T-helper 17 cell (primary cell): ENCODE measurements at places on chromosomes 5 and 9. TPM values are rescaled to one million over a fixed set of nuclear protein-coding genes. Genes with fewer than 3 reads are reported as not detected.

- H3K4me3 ChIP-seq = no peak overlapping the region
- H3K36me3 ChIP-seq = no peaks in the 10 kb centered on the region
- no peak overlapping the region for H3K27ac ChIP-seq
Measured at GRCh38 chr9:96186591-96187011, 115.4 kb downstream of the HSD17B3 start.

The FBN2 gene
- total RNA-seq = 0.25 TPM

The ZDHHC12 gene
- 23.5 TPM for total RNA-seq

GRCh38 chr5:141182248-141182647 lies at the start of gene PCDHB16:
Gene PCDHB16, plus strand, starts transcription at chr5:141182387. Its CDS starts 173 bp downstream, at chr5:141182560.
- peaks cover 42% of the 10 kb centered on the region for H3K27me3 ChIP-seq
- peaks cover 7% of the 10 kb centered on the region for H3K4me1 ChIP-seq
- no peak for DNase-seq
- H3K27ac ChIP-seq = no peak within 1 kb of the TSS

- no peaks in the 10 kb centered on the region for H3K4me1 ChIP-seq
- no peak for DNase-seq
- no peaks in the 10 kb centered on the region for H3K36me3 ChIP-seq
- no peak overlapping the region for H3K4me3 ChIP-seq
Measured at GRCh38 chr5:107285772-107286171, 385.0 kb downstream of the EFNA5 start.

- peaks cover 20% of the 10 kb centered on the region for H3K4me1 ChIP-seq
- DNase-seq = no peak
Measured at GRCh38 chr9:113592876-113593575, 129.5 kb downstream of the RGS3 start.

DNA sequence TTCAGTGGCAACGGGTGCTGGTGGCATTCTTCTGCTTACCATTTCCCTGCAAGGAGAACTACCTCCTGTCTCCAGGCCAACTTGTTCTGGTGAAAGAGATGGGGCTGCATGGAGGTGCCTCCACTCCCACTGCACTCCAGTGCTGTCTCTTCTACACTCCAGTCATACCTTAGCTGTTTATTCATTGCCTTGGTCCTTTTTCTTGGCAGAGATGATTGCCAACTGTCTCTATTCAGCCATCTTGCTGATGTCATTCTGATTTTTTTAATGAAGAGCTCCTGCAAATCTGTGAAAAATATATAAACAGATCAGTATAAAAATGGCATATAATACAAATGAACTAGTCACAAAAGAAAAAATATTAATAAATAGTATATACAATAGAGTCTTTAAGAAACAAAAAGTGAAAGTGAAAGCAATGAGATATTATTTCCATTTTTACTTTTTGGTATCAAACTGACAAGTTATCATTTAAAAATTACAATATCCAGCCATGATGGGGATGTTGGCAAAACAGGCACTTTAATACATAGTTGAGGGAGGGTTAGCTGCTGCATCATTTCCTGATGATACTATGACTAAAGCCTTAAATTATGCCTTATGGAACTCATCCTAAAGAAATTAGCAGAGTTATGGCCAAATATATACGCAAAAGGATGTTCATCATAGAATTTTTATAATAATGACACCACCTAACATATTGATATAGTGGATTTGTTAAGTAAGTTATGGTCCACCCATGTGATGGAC lies 109.4 kb downstream of the CARTPT start:
- DNase-seq = no peak
- no peak overlapping the region for H3K4me3 ChIP-seq
- no peaks in the 10 kb centered on the region for H3K36me3 ChIP-seq
- H3K27me3 ChIP-seq = no peaks in the 10 kb centered on the region
- no peaks in the 10 kb centered on the region for H3K4me1 ChIP-seq

DNA sequence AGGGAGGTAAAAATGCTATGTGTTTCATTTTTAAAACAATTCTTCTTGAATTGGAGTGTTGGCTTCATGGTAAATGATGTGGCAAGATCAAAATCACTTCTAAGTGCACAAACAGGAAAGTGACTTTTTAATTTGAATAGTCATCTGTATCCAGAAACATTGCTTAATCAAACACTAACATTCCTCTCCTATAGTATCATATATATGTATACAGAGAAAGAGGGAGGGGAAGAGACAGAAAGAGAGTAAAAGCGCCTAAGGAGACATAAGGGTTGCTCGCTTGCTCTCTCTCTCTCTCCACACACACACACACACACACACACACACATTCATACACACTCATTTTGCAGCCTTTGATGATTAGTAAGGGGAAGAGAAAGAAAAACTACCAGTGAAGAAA lies 95.4 kb upstream of the PRDM9 start:
- no peak overlapping the region for H3K4me3 ChIP-seq
- H3K4me1 ChIP-seq = no peaks in the 10 kb centered on the region
- H3K36me3 ChIP-seq = no peaks in the 10 kb centered on the region
- H3K27ac ChIP-seq = no peak overlapping the region
- DNase-seq = no peak

DNA sequence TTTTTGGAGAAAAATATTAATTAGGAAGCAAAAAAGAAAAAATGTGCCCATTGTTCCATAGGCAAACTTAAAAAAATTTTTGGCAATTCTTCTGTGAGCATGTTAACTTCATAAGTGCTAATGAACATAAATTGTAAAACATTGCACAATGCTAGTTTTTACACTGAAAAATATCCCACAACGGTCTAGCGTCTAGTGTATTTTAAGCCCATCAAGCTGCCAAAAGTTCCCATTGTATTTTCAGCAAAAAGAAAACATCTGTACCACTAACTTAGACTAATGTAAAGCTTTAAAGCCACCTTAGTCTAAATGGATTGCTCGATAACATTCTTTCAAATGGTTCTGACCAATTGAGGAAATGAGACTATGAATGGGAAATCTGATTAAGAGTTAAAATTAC lies 2.8 kb downstream of the NR6A1 start:
- peaks cover 31% of the 10 kb centered on the region for H3K4me1 ChIP-seq
- H3K4me3 ChIP-seq = no peak overlapping the region
- H3K27ac ChIP-seq = no peak overlapping the region

DNA sequence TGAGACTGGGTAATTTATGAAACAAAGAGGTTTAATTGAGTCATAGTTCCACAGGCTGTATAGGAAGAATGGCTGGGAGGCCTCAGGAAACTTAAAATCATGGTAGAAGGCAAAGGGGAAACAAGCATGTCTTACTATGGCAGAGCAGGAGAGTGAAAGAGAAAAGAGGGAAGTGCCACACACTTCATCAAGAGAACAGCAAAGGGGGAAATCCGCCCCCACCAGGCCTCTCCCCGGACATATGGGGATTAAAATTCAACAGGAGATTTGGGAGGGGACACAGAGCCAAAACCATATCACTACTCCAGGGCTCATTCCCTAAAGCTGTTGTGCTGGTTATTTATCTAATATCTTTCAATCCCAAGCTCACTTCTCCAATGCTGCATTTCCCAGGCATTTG lies 50.2 kb upstream of the NR3C1 start:
- no peak for DNase-seq
- H3K4me1 ChIP-seq = no peaks in the 10 kb centered on the region
- no peaks in the 10 kb centered on the region for H3K36me3 ChIP-seq
- H3K4me3 ChIP-seq = no peak overlapping the region

The SPAG8 gene
- 0.81 TPM for total RNA-seq

DNA sequence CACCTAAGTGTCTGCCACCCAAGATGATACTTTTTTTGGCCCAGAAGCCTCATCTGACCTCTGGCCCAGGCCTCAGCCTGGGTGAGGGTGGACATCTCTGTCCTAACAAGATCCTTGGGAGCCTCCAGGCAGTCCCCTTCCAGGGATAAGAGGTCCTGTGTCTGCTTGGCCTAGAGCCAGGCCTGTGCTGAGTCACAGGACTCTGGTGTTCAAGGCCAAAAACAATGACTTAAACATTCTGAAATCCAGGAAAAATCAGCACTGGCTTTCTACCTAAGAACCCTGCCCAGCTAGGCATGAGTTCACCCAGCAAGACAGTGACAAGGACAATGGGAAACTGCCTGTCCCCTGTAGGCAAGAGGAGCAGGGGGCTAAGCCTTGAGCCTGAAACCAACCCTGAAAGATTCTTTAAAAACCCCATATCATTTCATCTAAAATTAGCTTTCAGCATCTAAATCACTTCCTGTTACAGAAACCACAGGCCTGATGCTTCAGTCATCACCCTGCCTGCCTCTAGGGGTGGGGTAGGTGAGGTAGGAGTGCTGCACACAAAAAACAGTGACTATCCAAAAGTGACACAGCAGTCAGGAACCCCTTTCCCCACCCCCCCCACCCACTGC lies 29.9 kb downstream of the CSF2 start:
- peak; percentile 56 for DNase-seq
- H3K4me1 ChIP-seq = peaks cover 61% of the 10 kb centered on the region
- H3K27ac ChIP-seq = peak overlapping the region; percentile 97
- H3K4me3 ChIP-seq = peak overlapping the region; percentile 75

GRCh38 chr9:14349146-14349446 lies 35.2 kb upstream of the NFIB start:
- H3K27ac ChIP-seq = no peak overlapping the region
- no peak for DNase-seq
- peaks cover 64% of the 10 kb centered on the region for H3K27me3 ChIP-seq
- peaks cover 18% of the 10 kb centered on the region for H3K4me1 ChIP-seq
- H3K4me3 ChIP-seq = no peak overlapping the region
- H3K36me3 ChIP-seq = no peaks in the 10 kb centered on the region

The PCDHA11 gene
- not detected for total RNA-seq

- DNase-seq = no peak
- H3K4me1 ChIP-seq = no peaks in the 10 kb centered on the region
- no peaks in the 10 kb centered on the region for H3K36me3 ChIP-seq
- no peak overlapping the region for H3K27ac ChIP-seq
- no peak overlapping the region for H3K4me3 ChIP-seq
Measured at GRCh38 chr9:79902825-79903600, 331.2 kb downstream of the TLE4 start.

- peaks cover 4% of the 10 kb centered on the region for H3K27me3 ChIP-seq
- no peak overlapping the region for H3K27ac ChIP-seq
- no peak for DNase-seq
Measured at GRCh38 chr5:31811210-31811609, 172.3 kb downstream of the PDZD2 start.

DNA sequence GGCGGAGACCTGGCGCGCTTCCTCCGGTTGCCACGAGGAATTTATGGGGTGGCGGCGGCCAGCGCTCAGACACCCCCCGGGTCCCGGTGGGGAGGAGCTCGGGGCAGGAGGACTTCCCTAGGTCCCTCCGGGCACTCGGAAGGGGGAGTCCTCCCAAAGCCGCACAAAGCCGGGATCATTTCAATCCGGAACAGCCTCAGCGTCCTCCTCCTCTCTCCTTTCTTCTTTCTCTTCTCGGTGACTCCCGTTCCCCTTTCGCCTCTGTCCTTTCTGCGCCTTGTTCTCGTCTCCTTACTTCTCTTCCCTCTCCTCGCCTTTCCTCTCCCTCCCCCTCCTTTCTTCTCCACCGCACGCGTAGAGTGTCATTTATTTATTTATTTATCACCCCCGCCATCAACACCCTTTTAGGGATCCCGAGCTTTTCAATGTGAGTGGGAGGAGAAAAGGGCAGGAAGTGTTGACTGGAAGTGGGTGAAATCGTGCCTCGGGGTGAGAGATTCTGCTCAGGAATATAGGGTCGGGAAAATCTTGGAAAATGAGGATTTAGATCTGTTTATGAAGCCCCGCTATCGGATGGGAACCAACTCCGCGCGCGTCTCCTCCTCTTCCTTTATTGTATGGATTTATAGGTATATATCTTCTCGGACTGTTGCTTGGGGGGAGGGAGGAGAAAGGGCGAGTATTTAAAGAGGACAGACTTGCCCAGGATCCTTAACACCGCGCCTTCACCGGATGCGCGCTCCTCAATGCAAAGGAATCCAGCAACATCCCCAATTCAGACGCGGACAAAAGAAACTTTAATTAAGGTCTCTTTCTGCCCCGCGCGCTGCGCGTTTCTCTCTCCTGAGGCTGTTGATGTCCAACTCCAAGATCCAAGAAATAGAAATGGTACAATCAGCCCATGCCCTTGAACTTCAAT lies 2.0 kb upstream of the ZNF462 start:
- H3K4me3 ChIP-seq = peak overlapping the region; percentile 62
- no peaks in the 10 kb centered on the region for H3K4me1 ChIP-seq
- no peak overlapping the region for H3K27ac ChIP-seq
- DNase-seq = no peak
- peaks cover 47% of the 10 kb centered on the region for H3K27me3 ChIP-seq

DNA sequence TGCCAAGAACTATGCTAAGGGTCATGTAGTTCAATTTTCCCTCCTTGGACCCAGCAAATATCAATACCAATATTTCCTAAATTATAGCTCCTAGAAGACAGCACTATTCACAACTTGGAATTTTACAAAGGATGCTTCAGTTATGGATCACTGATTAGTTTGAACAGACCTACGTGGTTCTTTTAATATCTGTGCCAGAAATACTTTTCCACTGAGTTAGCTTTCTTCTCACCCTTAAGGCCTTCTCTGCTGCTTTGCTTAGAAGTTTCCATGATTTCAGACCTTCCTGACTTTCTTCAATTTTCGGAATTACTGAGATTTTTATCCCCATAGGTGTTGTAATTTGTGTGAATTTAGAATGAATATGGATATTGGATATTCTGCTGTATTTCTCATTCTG lies 380.4 kb downstream of the PSAT1 start:
- no peaks in the 10 kb centered on the region for H3K27me3 ChIP-seq
- H3K27ac ChIP-seq = no peak overlapping the region
- no peaks in the 10 kb centered on the region for H3K4me1 ChIP-seq
- H3K4me3 ChIP-seq = no peak overlapping the region
- DNase-seq = no peak
- H3K36me3 ChIP-seq = no peaks in the 10 kb centered on the region

The FOXD4L4 gene
- 0.15 TPM for total RNA-seq

The DEPDC1B gene
- 0.77 TPM for total RNA-seq

DNA sequence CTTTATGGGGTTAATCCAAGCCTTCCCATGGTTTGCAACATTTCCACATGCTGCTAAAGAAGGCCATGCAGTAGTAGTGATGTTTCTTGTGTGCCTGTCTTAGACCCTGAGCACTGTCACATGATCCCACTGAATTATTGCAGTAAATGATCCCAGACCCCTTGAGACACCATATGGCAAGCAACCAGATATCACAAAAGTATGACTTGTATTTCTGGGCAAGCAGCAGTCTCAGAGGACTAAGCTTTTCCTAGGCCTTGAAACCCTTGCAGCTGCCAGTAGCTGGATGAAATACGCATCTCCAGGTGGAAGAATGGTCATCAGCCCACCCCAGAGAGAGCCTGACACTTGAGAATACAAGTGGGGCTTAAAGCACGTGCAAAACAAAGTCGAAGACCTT lies 41.8 kb downstream of the CDO1 start:
- no peak overlapping the region for H3K27ac ChIP-seq
- no peak overlapping the region for H3K4me3 ChIP-seq
- no peak for DNase-seq
- peaks cover 2% of the 10 kb centered on the region for H3K4me1 ChIP-seq
- no peaks in the 10 kb centered on the region for H3K36me3 ChIP-seq
- H3K27me3 ChIP-seq = peaks cover 19% of the 10 kb centered on the region

DNA sequence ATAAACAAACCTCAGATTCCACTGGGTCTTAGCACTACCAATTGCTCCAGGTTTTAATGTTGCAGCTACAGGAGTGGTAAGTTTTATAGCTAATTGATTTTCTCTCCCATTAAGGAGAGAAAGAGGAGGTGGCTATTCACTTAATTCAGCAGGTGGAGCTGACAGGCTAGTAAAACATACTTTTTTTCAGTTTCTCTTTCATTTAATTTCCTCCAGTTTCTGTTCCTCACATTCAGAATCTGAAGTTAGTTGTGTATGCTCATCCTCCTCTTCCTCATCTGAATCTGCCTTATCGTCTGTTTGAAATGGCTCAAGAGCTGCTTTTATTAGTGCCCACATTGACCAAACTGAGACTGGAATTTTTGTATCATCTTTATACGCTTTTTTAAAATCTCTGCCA lies 98.0 kb downstream of the PLPPR1 start:
- H3K36me3 ChIP-seq = no peaks in the 10 kb centered on the region
- H3K27ac ChIP-seq = no peak overlapping the region
- no peaks in the 10 kb centered on the region for H3K27me3 ChIP-seq
- H3K4me3 ChIP-seq = no peak overlapping the region
- H3K4me1 ChIP-seq = no peaks in the 10 kb centered on the region

The CNTFR gene
- total RNA-seq = not detected
